ENCODE measurements at places on chromosomes 5 and 9.
A peak's percentile ranks its signal among the peaks of the same experiment; 100 is the strongest.

DNA sequence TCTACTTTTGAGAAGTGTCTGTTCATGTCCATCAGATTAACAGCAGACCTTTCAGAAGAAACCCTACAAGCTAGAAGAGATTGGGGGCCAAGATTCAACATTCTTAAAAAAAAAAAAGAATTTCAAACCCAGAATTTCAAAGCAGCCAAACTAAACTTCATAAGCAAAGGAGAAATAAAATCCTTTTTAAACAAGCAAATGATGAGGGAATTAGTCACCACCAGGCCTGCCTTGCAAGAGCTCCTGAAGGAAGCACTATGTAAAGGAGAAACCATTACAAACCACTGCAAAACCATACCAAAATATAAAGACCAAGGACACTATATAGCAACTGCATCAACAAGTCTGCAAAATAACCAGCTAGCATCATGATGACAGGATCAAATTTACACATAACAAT lies 124.6 kb upstream of the PDE4D start:
- DNase-seq: no peak

GRCh38 chr5:67771221-67771620 lies 444.3 kb upstream of the PIK3R1 start:
- DNase-seq: no peak

DNA sequence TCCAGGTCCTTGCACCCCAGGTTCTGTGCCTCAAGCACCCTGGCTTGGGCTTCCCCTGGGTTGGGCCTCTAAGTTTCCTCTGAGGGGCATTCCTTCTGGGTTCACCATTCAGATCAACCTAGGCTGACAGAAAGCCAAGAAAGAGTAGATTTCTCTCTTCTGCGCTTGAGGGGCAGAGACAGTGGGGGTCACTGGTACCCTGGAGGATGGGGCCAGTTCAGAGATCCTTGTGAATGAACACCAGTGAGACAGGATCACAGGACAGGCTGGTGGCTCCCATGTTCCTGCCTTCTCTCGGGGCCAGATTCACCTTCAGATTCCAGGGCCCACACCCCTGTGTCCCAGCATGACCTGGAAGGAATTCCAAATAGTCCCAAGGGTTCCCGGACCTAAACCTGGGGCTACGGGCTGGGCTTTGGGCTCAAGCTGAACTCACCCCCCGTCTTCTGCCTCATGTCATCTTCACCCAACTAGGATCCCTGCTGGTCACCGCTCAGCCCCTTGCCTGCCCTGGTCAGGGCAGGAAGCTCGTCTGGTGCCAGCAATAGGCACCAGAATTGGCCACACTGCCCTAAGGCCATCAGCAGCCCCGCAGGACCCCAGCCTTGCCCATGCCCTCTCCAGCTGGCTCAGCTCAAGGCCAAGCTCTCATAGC lies 91.8 kb upstream of the MVB12B start:
- DNase-seq: no peak

DNA sequence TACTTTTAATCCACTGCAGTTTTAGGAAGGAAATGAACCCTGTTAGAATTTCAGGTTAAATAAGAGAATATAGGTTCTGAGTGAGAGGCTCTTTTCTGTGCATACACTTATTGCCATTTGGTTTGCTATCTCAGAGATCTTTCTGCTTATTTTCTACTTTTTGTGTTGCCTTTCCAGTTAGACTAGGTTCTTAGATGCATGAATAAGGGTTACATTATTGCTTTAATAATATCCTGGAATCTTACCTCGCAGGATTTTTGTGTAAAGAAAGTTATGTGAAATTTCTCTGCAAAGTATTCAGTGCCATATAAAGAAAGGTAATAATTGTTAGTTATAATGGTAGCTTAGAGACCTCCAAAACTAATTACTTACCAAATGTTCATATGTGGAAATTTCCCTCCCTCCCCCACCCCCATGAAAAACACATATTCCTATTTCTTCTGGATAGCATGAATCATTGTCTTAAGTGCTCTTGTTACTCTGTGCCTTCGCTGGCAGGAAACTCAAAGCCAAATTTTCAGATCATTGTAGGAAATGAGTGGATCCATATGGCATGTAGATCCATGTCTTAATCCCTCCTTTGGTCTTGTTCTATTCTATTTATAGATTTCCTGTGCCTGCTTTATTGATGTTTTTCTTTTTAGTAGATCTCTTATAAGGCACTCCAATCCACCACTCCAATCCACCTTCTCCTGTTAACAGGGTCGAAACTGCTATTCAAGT lies 2.7 kb upstream of the APBA1 start:
- DNase-seq: no peak

- peak; percentile 80 for DNase-seq
Observed at GRCh38 chr9:132877824-132878694, at the start of gene AK8. Gene AK8, minus strand, starts transcription at chr9:132878284. Its CDS starts 29 bp downstream, at chr9:132878255.

DNA sequence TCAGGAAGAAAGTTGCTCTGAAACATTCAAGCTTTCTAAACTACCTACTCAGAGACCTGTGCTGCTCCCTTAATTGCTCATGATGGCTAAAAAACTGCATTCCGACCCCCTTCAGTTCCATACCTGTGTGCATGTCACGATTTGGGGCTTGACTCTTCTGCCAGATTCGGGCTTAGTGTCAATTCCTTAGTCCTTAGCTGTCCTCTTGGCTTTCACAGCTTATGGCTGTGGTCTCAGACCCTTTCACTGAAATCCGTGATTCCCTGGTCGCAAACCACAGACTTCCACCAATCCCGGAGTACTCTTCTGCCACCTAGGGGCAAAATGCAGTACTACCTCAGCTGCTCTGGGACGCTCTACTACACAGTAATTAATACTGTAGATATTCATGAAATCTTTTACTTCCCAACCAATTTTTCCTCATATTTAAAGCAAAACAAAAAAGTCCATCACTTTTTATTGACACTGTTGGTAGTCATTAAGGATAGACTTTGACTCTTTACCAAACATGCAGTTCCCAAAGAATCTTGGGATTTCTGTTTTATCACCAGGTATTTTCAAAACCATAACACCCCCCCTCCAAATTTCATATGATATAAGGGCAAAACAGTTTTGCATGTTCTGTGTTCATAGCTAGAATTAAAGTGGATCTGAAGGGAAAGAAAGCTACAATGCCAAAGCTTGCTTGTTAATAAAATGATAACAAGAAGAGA lies 617.4 kb downstream of the SLCO4C1 start:
- peak; percentile 18 for DNase-seq

- DNase-seq: no peak
Observed at GRCh38 chr9:35079041-35079425, 709 bp downstream of the FANCG start.

DNA sequence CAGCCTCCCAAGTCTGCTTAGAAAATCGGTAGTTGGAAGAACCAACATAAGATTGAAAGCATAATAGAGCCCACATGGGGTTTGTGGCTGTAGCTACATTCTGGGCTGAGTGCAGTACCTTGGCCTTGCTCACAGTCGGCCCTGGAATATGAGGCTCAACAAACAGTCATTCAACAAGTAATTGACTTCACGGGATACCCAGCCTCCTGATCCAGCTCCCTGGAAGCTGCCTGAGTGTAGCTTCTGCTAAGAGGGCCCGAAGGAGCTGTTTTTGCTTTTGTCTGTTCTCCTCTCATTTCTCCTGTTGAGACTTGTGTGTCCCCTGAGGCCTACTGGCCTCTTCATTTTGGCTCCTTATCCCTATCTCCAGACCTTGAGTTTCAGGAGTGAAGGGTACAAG lies 170.7 kb downstream of the HSPA4 start:
- DNase-seq: no peak
